ENCODE measurements at places on chromosomes 3 and 15. TPM values are rescaled to one million over a fixed set of nuclear protein-coding genes. Genes with fewer than 3 reads are reported as not detected.

- no peak for DNase-seq
These were observed 11.8 kb downstream of the PLCD1 start for GRCh38 chr3:38017445-38018295.

DNA sequence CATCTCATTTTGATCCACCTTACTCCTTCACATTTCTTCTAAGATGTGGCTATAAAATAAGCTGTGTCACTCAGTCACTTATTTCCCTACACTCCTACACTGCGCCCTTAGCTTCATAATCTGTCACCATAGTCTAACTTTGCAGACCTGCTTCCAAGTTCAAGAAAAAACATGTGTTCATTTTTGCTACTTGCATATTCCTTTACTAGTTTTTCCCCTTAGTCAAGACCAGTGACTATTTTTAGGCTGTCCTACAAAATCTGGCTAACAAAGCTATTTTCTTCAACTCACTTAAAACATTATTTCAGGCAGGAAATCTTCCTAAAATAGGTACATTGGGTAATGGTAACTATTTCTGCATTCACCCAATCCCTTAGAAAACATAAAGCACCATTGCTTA, 272.5 kb downstream of the TBC1D5 start:
- no peak for DNase-seq

DNA sequence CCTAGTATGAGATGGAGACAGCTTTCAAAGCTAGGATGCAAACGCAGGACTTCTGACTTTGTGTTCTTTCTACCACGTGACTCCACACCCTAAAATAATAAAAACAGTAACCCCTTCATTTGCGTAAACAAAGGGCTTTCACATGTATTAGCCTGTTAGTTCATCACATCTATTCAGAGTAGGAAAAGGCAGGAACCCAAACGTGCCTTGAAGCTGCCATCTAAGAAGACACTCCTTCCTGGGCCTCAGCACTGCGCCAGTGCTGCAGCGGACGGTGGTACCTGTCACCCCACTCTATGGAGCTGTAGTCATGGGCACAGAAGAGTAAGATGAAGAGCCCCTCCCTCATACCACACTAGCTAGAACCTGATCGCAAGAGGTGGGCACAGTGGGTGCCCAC, 34.3 kb downstream of the PLD1 start:
- no peak for DNase-seq

- DNase-seq, result no peak
These were observed 7.3 kb upstream of the RTP3 start for GRCh38 chr3:46490338-46491084.

DNA sequence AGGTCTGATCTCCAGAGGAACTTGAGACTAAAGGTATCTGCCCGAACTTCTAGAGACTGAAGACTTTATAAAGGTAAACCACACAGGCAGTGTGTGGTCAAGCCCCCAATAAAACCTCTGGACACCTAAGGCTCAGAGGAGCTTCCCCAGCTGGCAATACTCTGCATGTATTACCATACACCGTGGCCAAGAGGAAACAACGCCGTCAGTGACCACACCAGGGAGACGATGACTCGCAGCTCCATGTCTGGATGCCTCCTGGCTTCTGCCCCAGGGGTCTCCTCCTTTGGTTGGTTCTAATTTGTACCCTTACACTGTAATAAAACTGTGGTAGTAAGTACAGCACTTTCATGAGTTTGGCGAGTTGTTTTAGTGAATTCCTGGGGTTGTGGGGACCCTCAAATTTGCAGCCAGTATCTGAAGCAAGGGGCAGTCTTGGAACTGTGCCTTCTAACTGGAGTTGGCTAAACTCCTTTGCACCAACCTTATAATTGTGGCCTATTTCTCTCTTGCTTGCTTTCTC, 32.1 kb upstream of the BCL2L10 start:
- DNase-seq, result no peak

- no peak for DNase-seq
These were observed 399.7 kb downstream of the VPS13C start for GRCh38 chr15:61660579-61660978.

GRCh38 chr15:75697523-75697922, 15.1 kb downstream of the CSPG4 start:
- DNase-seq, result no peak

DNA sequence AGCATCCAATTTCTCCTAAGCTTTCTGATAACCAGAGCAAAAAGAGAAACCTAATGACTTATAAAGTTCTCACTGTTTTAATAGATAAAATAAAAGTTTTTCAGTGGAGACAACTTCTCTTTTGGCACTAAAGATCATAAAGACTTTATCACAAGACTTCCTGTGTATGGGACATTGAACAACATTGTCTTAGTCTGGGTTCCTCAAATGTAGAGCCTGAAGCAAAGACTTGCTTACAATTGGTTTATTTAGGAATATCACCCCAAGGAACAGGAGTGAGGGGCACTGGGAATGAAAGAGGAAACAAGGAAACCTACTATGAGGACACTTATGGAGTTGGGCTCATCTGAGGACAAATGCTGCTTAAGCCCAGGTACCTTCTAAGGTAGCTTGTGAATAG, 127.4 kb downstream of the B3GALNT1 start:
- DNase-seq, result no peak

- DNase-seq, result peak; percentile 75
These were observed 1.9 kb downstream of the GNAI2 start for GRCh38 chr3:50237754-50238548.

DNA sequence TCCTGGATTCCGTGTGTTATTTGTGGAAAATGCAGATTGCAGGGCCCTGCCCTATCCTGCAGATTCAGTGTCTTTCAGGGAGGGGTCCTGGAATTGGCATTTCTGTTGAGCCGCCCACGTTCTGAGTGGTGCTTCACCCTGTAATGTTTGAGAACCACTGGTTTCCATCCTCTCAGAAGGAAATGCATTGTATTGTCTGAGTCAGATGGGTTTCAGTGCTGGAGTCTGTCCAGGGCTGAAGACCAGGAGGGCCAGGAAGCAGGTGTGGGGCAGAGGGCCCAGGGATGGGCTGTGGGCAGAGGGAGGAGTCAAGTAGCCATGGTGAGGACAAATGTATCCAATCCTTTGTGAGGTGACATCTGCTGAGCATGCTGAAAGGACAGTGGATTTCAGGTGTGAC, 123.8 kb downstream of the SV2B start:
- no peak for DNase-seq

DNA sequence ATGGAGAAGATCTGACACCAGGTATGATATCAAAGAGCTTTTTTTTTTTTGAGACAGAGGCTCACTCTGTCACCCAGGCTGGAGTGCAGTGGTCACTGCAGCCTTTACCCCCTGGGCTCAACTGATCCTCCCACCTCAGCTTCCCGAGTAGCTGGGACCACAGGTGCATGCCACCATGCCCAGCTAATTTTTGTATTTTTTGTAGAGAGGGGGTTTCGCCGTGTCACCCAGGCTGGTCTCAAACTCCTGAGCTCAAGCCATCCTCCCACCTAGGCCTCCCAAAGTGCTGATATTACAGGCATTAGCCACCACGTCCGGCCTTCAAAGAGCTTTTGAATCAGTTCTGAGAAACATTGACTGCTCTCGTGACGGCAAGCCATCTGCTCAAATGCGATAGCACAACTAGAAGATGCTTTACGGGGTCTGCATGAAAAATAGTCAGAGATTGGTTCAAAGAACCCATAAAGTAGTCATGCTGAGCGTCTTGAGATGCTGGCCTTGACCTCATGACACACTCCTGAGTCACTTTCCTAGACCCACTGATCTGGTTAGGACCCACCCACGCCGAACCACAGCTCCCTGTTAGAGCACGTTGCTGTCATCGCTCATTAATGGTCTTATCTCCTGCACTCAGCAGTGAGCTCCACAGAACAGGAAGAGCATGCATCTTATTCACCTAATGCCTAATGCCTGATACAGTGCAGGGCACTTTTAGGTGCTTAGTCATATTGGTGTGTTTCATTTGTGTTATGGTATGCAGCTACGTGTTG, 57.0 kb upstream of the NR2F2 start:
- DNase-seq, result no peak

The ABCC5 gene
- 8.2 TPM for total RNA-seq

The CACNA1D gene
- 14.8 TPM for total RNA-seq

All from pancreas (tissue), 10 donors.